ENCODE measurements at places on chromosomes 5 and 9.

- no peak for DNase-seq
Measured at GRCh38 chr9:87327575-87328125, 170.0 kb upstream of the DAPK1 start.

DNA sequence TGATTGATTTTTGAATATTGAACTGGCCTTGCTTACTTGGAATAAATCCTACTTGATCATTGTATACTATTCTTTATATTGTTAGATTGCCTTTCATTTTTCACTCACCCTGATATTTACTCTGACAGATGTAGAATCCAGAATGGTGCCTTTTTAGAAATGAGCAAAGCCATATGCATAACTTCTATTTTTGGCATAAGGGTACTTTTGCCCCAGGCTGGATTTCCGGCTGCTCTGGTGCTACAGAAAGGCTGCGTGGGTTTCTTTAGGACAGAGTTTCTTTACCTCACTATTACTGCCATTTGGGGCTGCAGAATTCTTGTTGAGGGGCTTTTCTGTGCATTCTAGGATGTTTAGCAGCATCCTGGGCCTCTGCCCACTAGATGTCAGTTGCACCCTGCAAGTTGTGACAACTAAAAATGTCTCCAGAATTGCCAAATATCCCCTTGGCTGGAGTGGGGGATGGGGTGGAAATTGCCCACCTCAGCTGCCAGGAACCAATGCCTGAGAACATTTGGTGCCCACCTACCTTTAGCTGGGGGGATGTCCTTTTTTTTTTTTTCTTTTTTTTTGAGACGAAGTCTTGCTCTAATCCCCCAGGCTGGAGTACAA is 50.1 kb downstream of the SLC36A1 start:
- no peak for DNase-seq

DNA sequence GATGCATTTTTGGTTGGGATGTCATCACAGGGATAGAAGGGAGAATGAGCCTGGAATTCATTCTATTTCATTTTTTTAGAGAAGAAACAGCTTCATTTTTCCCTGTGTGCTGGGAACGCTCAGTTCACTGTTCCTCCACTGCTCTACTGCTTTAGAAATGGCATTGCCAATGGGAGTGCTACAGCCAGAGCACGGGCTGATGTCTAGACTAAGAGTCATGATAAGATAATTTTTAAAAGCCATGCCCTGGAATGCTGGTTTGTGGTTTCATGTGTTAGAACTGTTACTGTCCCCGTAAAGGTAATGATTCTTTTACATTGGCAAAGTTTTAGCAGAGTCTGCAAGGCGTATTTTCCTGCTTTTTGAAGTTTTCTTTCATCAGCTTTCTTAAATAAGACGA is 119.6 kb downstream of the SEMA6A start:
- no peak for DNase-seq

- no peak for DNase-seq
Measured at GRCh38 chr5:159525117-159525516, 194.8 kb upstream of the IL12B start.

GRCh38 chr5:39599721-39600431 is 175.1 kb upstream of the DAB2 start:
- DNase-seq, result no peak

DNA sequence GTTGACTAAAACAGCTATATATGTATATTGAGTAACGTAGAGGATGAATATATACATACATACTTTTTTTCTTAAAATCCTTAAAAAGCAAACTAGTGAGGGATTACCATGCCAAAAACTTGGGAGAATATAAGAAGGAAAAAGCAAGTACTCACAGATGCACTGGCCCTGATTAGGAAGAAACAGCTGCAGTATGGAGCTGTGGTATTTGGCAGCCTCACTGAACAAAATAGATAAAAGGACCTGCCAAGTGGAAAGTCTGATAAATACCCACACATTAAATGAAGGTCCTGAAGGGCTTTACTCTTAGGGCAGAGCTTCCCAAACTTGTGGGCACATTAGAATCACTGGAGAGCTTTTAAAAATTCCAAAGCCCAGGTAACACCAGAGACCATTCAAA is 80.6 kb downstream of the FEM1C start:
- no peak for DNase-seq
